HCT116 (cell line): ENCODE measurements at places on chromosomes 5 and 9.

GRCh38 chr9:79246170-79246569 lies 325.6 kb upstream of the TLE4 start:
- H3K36me3 ChIP-seq, result no peaks in the 10 kb centered on the region
- H3K4me3 ChIP-seq, result no peak overlapping the region
- H3K27ac ChIP-seq, result no peak overlapping the region
- H3K4me1 ChIP-seq, result no peaks in the 10 kb centered on the region
- H3K27me3 ChIP-seq, result no peaks in the 10 kb centered on the region

- peaks cover 18% of the 10 kb centered on the region for H3K36me3 ChIP-seq
- no peaks in the 10 kb centered on the region for H3K27me3 ChIP-seq
- H3K4me1 ChIP-seq, result no peaks in the 10 kb centered on the region
- no peak overlapping the region for H3K27ac ChIP-seq
- no peak for DNase-seq
- no peak overlapping the region for H3K4me3 ChIP-seq
These were observed 22.8 kb downstream of the EXOC3 start for GRCh38 chr5:465591-466403.

- H3K27ac ChIP-seq, result no peak overlapping the region
- DNase-seq, result no peak
- no peaks in the 10 kb centered on the region for H3K36me3 ChIP-seq
- H3K27me3 ChIP-seq, result no peaks in the 10 kb centered on the region
- H3K4me1 ChIP-seq, result no peaks in the 10 kb centered on the region
These were observed 263.0 kb downstream of the PDZD2 start for GRCh38 chr5:31901807-31902530.

- H3K27ac ChIP-seq, result no peak overlapping the region
- no peak overlapping the region for H3K4me3 ChIP-seq
- no peaks in the 10 kb centered on the region for H3K27me3 ChIP-seq
These were observed 19.2 kb downstream of the IL12B start for GRCh38 chr5:159311063-159311462.

GRCh38 chr5:137280656-137281055 lies 218.5 kb downstream of the SPOCK1 start:
- no peaks in the 10 kb centered on the region for H3K36me3 ChIP-seq
- H3K27ac ChIP-seq, result no peak overlapping the region
- peaks cover 20% of the 10 kb centered on the region for H3K27me3 ChIP-seq
- DNase-seq, result no peak
- no peak overlapping the region for H3K4me3 ChIP-seq

DNA sequence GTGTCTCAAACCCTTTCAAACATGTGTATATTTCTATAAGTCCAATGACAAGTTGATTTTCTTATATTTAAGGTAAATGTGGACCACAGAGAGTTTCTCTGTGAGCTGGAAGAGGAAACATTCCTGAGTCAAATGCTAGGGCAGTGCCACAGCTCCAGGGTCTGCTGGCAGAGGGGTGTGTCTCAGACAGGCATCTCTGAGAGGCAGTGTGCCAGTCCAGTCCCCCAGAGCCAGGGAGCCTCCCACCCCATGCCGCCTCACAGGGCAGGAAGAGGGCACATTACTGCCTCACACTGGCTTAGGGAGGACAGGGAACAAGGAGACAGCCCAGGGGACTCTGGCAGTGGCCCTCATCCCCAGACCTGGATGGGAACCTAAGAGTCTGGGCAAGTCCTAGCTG lies 120.2 kb downstream of the TENT4A start:
- H3K36me3 ChIP-seq, result no peaks in the 10 kb centered on the region
- no peak overlapping the region for H3K4me3 ChIP-seq
- no peaks in the 10 kb centered on the region for H3K27me3 ChIP-seq
- no peak for DNase-seq
- H3K27ac ChIP-seq, result no peak overlapping the region

GRCh38 chr9:116165912-116166311 lies 12.3 kb downstream of the PAPPA start:
- H3K4me1 ChIP-seq, result no peaks in the 10 kb centered on the region
- no peak overlapping the region for H3K27ac ChIP-seq
- DNase-seq, result no peak
- peaks cover 23% of the 10 kb centered on the region for H3K27me3 ChIP-seq
- no peak overlapping the region for H3K4me3 ChIP-seq

GRCh38 chr9:6184749-6185645 lies 30.6 kb upstream of the IL33 start:
- H3K36me3 ChIP-seq, result no peaks in the 10 kb centered on the region
- no peaks in the 10 kb centered on the region for H3K4me1 ChIP-seq
- no peak for DNase-seq
- H3K4me3 ChIP-seq, result no peak overlapping the region
- H3K27me3 ChIP-seq, result no peaks in the 10 kb centered on the region

DNA sequence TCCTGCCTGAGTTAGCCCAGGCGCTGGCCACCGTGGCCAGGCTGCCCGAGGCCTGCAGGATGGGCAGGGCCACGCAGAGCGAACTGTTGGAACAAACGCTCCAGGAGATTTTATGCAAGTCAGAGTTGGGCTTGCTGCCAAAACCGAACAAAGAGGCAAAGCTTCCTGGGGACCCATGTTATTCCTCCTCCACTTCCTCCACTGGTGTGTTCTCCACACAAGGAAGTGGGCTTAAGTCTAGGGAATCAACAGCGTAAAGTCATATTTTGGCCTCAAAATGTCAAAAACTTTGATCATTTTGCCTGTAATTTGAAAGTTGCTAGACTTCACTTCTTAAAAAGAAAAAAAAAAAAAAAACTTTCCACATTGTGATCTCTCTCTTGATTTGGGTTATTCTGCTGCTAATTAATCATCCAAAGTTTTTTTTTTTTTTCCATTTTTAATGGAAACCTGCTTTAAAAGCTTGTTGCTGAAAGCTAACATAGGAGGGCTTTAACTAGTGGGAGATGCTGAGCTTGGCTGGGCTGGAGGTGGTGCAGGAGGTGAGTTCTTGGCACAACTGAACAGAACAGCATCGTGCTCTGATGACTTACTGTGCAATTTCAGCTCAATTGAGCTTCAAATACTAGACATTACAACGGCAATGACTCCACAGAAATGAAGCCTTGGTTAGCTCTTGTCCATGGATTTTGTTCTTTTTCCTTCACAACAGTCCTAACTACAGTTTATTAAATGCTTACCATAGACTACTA lies 73.0 kb downstream of the PTPDC1 start:
- no peak for DNase-seq
- H3K4me3 ChIP-seq, result no peak overlapping the region
- H3K27ac ChIP-seq, result no peak overlapping the region
- peaks cover 15% of the 10 kb centered on the region for H3K4me1 ChIP-seq

- no peaks in the 10 kb centered on the region for H3K27me3 ChIP-seq
- no peak for DNase-seq
- no peak overlapping the region for H3K4me3 ChIP-seq
- no peak overlapping the region for H3K27ac ChIP-seq
- H3K4me1 ChIP-seq, result no peaks in the 10 kb centered on the region
- no peaks in the 10 kb centered on the region for H3K36me3 ChIP-seq
These were observed 5.4 kb upstream of the LCN15 start for GRCh38 chr9:136769710-136770191.

DNA sequence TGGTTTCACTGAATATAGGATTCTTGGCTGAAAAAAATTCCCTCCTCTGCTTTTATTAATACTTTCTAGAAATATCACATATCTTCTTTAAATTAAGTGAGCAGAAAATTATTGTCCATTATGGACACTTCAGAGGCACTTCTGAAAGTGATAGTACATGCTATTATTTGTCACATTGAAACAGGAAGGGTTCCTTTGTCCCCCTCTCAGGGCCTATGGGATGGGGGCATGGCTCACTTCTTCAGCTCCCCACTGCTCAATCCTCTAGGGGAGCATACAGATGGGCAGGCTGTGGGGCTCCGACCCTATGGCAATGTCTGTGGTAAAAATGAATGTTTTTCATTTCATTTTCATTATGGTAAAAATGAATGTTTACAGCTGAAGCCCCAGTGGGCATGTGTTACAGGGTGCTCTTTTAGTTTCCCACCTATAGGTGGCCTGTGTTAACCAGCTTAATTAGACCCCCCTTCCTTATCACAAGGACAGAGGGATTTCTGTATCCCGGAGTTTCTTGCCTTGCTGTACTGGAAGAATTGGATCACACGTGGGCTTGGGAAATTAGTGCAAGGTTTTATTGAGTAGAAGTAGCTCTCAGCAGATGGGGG lies 1225.2 kb downstream of the PTPRD start:
- no peak overlapping the region for H3K27ac ChIP-seq
- no peak overlapping the region for H3K4me3 ChIP-seq
- no peaks in the 10 kb centered on the region for H3K36me3 ChIP-seq

- no peak overlapping the region for H3K4me3 ChIP-seq
- no peak overlapping the region for H3K27ac ChIP-seq
- no peaks in the 10 kb centered on the region for H3K27me3 ChIP-seq
- H3K4me1 ChIP-seq, result no peaks in the 10 kb centered on the region
- no peaks in the 10 kb centered on the region for H3K36me3 ChIP-seq
- no peak for DNase-seq
These were observed 18.8 kb upstream of the FAM13B start for GRCh38 chr5:138051441-138052296.

GRCh38 chr5:156934450-156935211 lies 28.4 kb downstream of the TIMD4 start:
- H3K4me3 ChIP-seq, result no peak overlapping the region
- peak; percentile 7 for DNase-seq
- H3K27ac ChIP-seq, result no peak overlapping the region
- H3K27me3 ChIP-seq, result peaks cover 4% of the 10 kb centered on the region; the same call in 1 of the 2 replicates
- H3K36me3 ChIP-seq, result no peaks in the 10 kb centered on the region

DNA sequence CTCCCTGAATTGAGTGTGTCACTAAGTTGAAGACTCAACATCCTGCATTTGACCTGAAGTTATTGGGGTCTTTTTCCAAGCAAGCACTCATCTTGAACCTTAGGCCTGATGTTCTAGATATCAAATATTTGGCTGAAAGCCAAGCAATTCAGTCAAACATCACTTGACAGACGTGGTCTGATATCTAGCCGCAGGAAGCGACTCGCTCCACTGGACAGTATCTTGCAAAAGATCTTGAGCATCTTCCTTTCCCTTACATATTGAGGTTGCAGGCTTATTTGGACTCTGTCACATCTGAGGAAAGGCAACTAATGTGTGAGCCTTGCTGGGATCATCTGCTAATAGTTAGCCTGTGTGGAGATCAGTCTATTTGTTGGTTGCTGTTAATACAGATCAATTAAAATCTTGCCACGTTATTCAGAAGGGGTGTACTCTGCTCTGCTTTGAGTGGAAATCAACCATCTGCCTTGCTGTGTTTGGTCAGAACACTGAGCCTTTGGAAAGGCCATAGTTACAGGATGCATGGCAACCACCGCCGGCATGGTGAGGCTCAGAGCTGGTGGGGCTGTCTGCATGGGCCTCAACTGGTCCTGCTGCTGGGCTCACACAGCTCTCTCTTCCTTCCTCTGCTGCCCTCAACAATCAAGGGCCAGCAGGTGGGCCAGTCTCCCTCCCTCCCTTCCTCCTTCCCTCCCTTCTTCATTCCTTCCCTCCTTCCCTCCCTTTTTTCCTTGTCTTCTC lies 166.9 kb upstream of the KLF9 start:
- peaks cover 11% of the 10 kb centered on the region for H3K4me1 ChIP-seq
- DNase-seq, result no peak
- H3K4me3 ChIP-seq, result no peak overlapping the region

DNA sequence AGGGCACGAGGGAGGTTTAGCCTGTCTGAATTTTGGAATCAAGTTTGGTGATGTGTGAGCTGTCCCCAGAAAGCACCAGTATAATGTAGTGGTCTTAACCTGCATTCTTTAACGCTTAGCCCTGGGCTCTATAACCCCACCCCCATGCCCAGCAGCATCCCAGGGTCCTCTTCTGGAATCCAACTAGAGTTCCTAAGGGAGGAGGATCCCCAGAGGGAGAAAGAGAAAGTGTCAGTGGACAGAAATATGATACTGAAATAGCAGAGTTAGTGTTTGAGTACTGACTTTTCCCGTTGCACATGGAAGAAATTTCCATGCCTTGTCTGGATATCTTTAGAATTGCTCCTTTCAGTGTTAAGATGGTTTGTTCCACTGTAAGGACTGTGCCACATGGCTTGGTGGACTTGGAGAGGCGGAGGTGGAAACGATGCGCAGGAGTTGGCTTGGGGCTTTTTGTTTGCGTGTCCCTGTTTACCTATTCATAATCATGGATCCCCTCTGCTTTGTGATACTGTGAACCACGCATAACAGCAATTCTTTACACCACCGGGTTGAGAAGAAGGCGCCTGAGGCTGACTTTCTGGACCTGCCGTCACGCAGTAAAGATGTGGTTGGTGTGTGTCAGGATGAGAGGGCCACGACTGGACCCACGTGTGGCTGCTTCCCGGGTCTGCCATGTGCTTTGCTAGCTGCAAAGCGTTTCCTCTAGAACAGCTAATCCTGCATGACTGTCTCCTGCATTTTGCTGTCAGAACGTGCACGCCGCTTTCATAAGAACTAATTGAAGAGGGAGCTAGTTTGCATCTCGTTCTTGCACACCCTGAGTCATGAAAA lies 142.3 kb downstream of the SMARCA2 start:
- H3K27ac ChIP-seq, result no peak overlapping the region
- H3K4me1 ChIP-seq, result no peaks in the 10 kb centered on the region
- no peaks in the 10 kb centered on the region for H3K27me3 ChIP-seq
- H3K4me3 ChIP-seq, result no peak overlapping the region
- DNase-seq, result no peak

GRCh38 chr5:113755516-113755915 lies 242.0 kb downstream of the YTHDC2 start:
- peaks cover 5% of the 10 kb centered on the region for H3K27me3 ChIP-seq
- no peaks in the 10 kb centered on the region for H3K36me3 ChIP-seq
- no peaks in the 10 kb centered on the region for H3K4me1 ChIP-seq
- H3K4me3 ChIP-seq, result no peak overlapping the region
- DNase-seq, result no peak

GRCh38 chr9:100600521-100601079 lies 22.7 kb downstream of the CAVIN4 start:
- H3K4me1 ChIP-seq, result peaks cover 25% of the 10 kb centered on the region
- H3K27me3 ChIP-seq, result no peaks in the 10 kb centered on the region
- no peak overlapping the region for H3K27ac ChIP-seq
- DNase-seq, result no peak
- H3K36me3 ChIP-seq, result no peaks in the 10 kb centered on the region

DNA sequence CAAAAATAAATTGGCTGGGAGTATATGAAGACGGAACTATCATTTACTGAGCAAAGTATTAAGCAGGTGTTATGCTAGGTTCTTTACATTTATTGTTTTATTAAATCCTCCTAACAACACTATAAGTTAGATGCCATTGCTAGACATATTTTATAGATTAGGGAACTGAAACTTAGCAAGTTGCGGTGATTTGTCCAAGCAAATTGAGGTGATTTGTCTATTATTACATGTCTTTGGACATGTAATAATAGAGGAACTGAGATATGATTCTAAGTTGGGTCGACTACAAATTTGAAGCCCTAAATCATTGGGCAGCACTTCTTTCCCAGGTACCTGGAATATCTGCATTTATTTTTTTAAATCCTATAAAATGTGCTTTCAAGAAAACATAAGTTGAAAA lies 429.9 kb downstream of the GABRG2 start:
- DNase-seq, result no peak
- no peaks in the 10 kb centered on the region for H3K27me3 ChIP-seq
- H3K4me3 ChIP-seq, result no peak overlapping the region
- no peaks in the 10 kb centered on the region for H3K36me3 ChIP-seq
- no peak overlapping the region for H3K27ac ChIP-seq
